Activated naive CD4-positive, alpha-beta T cell treated with Interleukin-2 at 50 U/mL for 16 hours (primary cell): ENCODE measurements at places on chromosomes 2 and 18.
A peak's percentile ranks its signal among the peaks of the same experiment; 100 is the strongest.

DNA sequence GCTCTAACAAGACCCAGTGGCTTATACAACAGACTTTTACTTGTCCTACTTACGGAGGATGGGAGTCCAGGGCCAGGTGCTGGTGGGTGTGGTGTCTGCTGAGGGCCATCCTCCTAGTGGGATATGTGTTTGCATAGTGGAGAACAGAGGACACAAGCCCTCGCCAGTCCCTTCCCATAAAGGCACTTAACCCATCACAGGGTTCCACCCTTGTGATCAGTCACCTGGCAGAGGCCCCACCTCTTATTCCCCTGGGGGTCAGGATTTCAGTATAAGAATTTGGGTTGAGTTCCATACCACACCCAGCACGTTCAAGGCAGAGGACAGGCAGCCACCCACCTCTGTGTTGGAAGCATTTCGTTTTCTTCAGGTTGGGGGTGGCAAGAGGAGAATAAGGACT, 259.0 kb downstream of the AGAP1 start:
- no peak for DNase-seq

GRCh38 chr18:23664674-23665073, 2.0 kb upstream of the ANKRD29 start:
- no peak for DNase-seq

- no peak for DNase-seq
Measured at GRCh38 chr2:219744600-219744999, 117.2 kb downstream of the SLC4A3 start.

DNA sequence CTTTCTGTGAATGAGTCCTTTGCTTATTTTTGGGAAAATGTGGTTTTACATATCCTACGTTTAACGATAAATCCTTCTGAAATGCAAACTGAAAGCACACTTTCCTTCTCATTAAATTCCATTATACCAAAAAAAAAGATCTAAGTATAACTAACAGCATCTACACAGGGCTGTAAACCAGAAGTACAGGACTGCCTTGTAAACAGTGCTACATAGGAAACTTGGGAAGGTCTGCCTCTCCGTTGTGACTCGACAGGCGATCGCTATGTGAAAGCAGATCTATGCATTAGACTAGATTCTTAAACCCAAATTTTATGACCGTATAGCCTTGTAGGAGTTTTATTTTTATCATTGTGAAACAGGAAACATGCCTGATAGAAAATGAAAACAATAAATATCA, 690.5 kb downstream of the ARHGAP15 start:
- no peak for DNase-seq

DNA sequence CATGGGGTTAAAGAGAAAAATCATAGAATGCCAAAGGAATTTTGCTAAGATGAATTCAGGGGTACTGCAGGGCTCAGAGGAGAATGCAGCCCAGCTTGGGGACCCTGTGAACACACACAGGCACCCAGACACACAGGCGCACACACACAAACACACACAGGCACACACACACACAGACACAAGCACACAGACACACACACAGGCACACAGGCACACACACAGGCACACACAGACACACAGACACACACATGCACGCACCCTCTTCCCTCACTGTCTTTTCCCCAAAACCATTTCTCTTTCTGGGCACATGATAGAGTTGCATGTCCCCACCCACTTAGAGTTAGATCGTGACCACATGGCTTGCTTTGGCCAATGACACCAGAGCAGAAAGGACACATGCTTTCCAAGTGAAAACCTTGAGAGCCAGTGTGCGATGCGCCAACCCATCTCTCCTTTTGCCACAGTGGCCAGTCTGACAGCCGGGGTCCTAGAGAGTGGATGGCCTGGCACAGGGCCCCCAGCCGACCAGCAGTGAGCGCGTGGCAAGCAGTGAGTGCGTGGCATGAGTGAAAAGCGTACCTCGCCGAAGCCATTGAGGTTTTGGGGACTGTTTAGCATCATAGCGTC, 163.3 kb downstream of the KLHL29 start:
- DNase-seq: no peak

DNA sequence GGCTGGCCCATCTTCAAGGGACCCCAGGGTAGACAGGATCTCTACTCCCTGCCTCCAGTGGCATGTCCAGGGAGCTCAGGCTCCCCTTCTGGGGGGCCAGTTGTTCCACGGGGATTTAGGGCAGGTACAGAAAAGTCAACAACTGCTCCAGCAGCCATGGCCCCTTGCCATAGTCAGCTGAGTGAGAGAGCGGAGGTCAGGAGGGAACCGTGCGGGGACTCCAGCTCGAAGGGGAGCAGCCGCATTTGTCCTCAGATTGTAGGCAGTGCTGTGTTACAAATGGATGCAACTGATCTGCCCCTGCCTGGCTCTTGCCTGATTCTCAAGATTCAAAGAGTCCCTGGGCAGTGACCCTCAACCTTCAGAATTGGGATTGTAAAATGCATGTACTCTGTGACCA, 49.9 kb downstream of the ITGB1BP1 start:
- DNase-seq: no peak

GRCh38 chr2:196259507-196260481, 88.4 kb upstream of the STK17B start:
- DNase-seq: peak; percentile 55

DNA sequence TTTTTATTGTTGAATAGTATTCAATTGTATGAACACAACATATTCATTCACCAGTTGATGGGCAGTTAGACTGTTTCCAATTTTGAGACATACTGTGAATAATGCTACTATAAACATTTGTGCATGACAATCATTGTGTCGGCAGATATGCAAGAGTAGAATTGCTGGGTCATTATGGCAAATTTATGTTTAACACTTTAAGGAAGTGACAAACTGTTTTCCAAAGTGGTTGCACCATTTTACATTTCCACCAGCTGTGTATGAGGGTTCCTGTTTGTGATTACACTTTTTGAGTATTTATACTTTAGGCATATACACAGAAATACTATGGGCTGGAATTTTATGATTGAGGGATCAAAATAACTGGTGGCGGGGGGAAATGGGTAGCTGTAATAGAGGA, 61.2 kb downstream of the MAP4K3 start:
- DNase-seq: no peak

DNA sequence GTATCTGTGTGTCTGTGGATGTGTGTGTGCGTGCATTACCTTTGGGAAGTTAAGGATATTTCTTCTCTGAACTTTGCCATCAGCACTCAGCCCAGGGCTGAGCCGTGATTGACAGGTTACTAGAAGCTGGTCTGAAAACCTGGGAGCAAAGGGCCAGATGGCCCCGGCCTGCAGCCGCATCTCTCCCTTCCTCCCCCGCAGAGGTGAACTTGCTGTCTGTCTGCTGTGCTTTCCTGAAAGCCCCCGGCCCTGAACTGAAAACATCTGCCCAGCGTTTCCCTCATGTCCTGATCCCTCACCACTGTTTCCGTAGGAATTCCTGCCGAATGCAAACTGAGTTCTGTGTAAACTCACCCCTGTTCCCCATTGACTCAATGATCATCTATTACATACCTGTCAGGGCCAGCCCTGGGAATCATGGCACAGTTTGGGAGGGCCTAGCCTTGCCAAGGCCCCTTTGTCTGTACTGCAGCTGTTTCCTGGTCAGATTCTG, 45.8 kb downstream of the MYCN start:
- DNase-seq: no peak

DNA sequence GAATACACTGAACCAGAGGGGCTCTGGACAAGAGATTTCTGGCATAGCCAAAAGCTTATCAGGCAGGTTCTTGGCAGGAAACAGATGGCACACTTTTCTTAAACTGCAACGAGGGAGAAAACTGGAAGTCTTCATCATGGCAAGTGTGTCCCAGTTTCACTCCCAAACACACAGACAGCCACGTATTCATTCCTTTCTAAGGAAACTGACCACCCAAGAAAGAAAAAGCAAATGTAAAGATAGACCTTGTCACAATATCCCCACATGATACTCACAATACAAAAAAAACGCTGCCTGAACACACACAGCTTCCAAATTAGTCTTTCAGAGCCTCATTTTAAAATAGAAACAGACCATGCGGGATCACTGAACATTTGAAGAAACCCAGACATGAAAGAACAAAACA, 40.6 kb upstream of the RTTN start:
- no peak for DNase-seq

- DNase-seq: no peak
Measured at GRCh38 chr18:21916594-21916993, 176.0 kb downstream of the MIB1 start.

- no peak for DNase-seq
Measured at GRCh38 chr2:165575044-165575615, 105.6 kb downstream of the CSRNP3 start.

DNA sequence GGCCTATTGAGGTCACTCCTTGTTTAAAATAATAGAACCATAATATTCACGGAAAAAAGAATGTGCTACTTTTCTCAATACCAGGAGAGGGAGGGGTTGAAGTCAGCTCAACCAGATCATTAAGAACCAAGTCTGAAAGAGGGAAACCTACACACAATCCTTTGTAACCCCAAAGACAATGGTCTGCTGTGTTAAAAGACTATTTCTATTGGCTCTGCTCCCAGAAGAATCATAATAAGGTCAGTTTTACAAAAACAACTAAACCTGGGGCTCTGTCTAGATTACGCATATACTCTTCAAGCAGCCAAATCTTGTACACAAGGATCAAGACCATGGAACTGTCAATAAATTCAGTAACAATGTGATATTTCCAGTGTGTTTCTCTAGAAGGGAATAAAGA, 177.2 kb upstream of the CRIM1 start:
- DNase-seq: no peak

- DNase-seq: no peak
Measured at GRCh38 chr18:50720325-50720674, 99.5 kb downstream of the MRO start.

DNA sequence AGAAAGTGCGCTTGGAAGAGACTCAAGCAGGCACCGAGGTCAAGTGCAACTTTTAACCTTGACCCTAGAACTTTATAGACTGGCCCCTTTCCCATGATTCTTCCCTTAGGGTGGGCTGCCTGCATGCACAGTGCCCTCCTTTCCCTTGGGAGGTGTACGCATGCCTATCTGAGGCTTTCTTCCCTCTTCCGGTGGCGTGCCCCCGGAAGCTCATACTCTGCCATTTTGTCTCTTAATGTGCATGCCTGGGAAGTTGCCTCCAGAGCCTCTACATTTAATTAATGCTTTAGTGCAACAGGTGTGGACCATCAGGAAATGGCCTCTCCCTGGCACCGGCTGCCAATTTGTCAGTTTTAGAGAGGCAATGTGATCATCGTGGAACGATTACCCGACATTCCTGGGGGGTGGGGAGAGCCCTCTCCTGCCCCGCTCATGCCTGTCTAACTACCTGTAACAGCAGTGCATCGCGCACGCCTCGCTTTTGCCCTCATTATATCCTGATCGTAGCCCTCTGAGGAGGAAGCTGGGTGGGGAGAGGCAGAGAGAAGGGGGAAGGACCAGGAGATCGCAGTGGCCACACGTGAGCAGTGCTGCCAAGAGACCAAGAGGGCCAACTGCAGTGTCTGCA, 194.8 kb downstream of the TFCP2L1 start:
- DNase-seq: no peak

GRCh38 chr2:195160963-195161362, 496.1 kb upstream of the SLC39A10 start:
- no peak for DNase-seq

DNA sequence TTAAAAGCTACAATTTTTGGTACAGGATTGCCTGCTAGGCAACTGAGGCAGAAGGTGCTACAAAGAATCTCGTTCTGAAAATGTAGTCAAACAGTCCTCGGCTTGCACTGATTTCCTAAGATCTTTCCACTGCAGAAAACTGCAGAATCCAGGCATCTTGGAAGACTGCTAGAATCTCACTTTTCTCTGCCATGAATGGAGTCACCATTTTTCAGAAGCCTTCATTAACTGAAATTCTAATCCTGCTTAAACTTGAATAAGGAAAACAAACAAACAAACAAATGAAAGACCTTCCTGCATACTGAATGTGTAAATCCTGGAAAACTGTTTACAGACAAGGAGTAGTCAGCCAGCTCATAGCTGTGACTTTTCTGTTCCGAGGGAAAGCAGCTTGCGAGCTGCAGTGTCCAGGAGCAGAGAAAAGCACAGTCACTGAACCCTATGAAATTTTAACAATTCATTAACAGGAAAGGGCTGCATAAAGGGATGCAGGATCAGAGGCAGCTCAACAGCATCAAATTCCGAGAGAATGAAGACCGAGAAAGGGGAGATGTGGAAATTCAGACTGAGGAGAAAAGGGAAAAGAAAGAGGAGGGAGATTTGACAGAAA, 210.5 kb upstream of the PIK3C3 start:
- no peak for DNase-seq

DNA sequence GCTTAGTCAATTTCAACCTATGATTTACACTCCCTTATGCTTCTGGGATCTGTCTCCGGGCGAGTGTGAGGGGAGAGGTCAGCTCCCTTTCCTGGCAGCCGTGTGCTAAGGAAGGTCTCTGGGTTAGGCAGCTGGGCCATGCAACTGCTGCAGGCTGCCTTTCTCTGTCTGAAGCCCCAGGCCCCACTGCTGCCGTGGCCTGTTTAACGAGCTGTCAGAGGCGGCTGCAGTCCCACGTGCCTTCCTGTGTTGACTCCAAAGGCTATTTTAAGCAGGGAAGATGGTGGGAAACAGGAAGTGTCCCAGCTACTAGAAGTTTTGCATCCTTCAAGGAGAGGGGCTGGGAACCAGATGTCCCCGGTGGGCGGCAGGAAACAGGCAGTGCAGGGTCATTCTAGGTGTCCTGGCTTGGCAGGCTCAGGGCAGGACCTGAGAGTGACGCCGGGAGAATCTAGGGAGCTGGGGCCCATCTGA, 186.4 kb downstream of the TNS1 start:
- DNase-seq: no peak

DNA sequence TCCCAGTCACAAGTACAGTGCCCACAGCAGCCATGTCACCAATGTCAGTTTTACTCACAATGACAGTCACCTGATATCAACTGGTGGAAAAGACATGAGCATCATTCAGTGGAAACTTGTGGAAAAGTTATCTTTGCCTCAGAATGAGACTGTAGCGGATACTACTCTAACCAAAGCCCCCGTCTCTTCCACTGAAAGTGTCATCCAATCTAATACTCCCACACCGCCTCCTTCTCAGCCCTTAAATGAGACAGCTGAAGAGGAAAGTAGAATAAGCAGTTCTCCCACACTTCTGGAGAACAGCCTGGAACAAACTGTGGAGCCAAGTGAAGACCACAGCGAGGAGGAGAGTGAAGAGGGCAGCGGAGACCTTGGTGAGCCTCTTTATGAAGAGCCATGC, 31.3 kb downstream of the COX7A2L start:
- no peak for DNase-seq

DNA sequence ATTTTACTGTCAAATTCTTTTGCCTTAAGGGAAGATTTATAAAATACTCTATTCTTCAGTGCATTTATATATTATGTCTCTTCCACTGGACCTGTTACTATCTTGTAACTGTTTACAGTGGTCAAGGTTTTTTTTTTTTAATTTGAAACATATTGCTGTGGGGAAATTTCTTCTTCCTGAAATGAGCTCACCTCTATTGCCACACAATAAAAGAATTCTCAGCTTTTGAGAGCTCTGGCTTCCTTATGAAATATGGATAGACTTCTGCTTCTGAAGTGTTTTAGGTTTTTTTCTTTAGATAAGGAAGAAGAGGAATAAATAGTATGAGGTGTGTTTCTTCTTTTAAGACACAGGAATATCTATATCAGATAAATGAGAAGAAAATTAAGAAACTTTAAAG, 7.7 kb downstream of the VRK2 start:
- DNase-seq: no peak
